Activated T-helper 1 cell treated with anti-CD3 and anti-CD28 coated beads, Interleukin-2, amount 50 U/mL, for 16 hours (primary cell): ENCODE measurements at places on chromosomes 5 and 9.

- no peak for DNase-seq
Observed at GRCh38 chr5:12655675-12656074, 751.4 kb upstream of the CTNND2 start.

- DNase-seq: no peak
Observed at GRCh38 chr9:96067004-96067403, 191.5 kb downstream of the ERCC6L2 start.

- no peak for DNase-seq
Observed at GRCh38 chr9:972501-973294, 3.8 kb upstream of the DMRT3 start.

- no peak for DNase-seq
Observed at GRCh38 chr9:112104901-112105300, 70.2 kb downstream of the SUSD1 start.

GRCh38 chr9:122806661-122807060 lies 6.7 kb downstream of the OR1K1 start:
- no peak for DNase-seq

DNA sequence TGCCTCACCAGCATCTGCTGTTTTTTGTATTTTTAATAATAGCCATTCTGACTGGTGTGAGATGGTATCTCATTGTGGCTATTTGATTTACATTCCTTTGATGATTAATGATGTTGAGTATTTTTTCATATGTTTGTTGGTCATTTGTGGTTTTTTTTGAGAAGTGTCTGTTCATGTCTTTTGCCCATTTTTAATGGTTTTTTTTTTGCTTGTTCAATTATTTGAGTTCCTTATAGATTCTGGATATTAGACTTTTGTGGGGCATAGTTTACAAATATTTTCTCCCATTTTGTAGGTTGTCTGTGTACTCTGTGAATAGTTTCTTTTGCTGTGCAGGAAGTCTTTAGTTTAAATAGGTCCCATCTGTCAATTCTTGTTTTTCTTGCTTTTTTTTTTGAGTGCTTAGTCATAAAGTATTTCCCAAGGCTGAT lies 148.1 kb downstream of the NPR3 start:
- no peak for DNase-seq

- DNase-seq: no peak
Observed at GRCh38 chr9:133659516-133659915, 23.4 kb downstream of the DBH start.

GRCh38 chr9:77163884-77164283 lies 13.4 kb upstream of the VPS13A start:
- DNase-seq: no peak

DNA sequence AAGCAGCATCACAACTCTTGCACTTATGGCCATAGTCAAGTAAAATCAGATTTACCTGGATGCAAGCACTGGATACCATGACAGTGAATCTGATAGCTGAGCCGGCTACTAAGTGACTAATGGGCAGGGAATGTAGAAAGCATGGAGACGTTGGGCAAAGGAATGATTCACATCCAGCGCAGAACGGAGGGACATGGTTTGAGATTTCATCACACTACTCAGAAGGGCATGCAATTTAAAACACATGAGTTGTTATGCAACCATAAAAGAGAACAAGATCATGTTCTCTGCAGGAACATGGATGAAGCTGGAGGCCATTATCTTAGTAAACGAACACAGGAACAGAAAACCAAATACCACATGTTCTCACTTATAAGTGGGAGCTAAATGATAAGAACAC lies 169.1 kb upstream of the PIK3R1 start:
- no peak for DNase-seq

- no peak for DNase-seq
Observed at GRCh38 chr5:14249258-14250082, 106.3 kb downstream of the TRIO start.

- no peak for DNase-seq
Observed at GRCh38 chr9:82553654-82554366, 509.1 kb downstream of the RASEF start.

DNA sequence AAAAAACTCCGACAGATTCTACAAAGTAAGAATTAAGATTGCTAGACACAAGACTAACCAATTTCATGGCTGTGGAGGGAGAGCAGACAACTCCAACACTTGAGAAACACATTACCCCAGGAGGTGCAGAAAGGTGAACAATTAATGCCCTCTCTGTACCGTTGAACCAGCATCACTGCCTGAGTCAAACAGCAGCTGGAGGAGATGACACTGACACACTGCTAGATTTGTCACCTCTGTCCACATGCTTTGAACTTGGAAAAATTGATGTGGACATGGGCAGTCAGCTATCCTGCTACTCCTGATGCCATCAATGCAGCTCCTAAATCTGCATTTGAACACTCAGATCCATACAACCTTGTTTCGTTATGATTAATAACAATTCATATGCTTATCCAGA lies 51.7 kb downstream of the GPBP1 start:
- DNase-seq: no peak

DNA sequence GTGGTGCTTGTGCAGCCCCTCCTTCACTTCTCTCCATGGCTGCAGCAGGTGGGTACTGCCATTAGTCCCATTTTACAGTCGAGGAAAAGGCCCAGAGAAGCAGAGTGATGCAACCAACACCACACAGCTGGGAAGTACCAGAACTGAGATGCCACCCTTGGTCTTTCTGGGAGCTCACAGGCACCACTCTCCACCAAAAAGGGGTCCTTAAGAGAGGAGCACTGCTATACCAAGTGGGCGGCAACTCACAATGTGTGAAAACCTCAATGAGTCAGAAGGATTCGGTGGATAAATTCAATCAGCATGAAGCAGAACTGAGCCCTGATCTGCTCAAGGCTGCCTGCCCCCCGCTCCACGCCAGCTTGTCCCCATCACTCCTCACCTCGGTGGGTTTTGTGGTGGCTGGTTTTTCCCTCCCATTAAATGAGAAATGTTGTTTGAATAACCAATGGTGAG lies 213.7 kb downstream of the FSTL4 start:
- DNase-seq: no peak

DNA sequence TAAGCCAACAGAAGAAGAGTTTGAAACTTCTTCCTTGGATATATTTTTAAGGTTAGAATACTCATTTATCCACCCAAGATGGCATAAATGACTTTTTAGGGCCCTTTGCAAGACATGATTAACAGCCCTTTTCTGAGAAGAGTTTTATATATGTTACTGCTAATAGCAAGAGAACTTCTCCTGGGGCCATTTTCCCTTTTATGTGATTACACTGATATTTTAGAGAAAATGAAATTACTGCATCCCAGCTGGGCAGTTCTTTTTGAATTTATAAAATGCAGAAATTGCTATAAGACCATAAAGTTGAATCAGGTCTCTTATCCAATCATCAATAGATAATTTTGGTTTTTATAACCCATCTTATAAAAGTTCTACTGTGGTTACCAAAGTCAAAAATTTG lies 161.3 kb upstream of the RFX3 start:
- DNase-seq: no peak

GRCh38 chr5:153569036-153569435 lies 78.6 kb downstream of the GRIA1 start:
- no peak for DNase-seq

GRCh38 chr5:14757850-14758249 lies 93.3 kb downstream of the OTULIN start:
- no peak for DNase-seq

DNA sequence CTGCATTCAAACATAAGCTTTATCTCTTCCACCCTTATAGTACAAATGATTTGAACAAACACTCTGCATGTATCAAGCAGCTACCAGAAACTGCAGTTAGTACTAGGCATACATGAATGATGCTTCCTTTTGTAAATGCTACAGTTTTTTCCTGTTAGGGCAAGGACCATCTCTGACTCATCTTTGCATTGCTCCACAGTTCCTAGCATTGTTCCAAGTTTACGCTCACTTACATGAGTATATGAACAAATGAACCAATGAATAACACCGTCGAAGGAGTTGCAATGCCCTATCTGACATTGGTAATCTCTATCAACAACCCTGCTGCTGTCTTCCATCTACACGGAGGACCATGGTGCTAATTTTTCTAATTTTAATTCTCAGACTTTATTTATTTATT lies 2.1 kb upstream of the ALDH7A1 start:
- DNase-seq: no peak

- DNase-seq: no peak
Observed at GRCh38 chr5:137394380-137394779, 104.7 kb downstream of the SPOCK1 start.

DNA sequence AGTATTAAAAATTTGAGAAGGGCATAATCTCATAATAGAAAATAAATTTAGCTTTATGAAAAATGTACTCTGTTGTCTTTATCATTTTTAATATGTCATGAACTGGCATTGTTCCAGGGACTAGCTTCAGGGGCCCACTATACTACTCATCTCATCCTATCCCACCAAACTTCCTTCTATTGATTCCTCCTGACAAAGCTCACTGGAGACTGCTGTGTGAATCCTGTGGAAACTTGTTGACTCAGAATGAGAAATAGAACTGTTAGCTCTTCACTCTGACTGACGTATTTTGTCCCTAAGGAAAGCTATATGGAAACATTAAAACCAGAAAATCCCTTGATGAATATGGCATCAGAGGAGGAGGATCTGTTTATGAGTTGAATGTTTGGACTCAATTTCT lies 29.8 kb upstream of the BNIP1 start:
- DNase-seq: no peak

DNA sequence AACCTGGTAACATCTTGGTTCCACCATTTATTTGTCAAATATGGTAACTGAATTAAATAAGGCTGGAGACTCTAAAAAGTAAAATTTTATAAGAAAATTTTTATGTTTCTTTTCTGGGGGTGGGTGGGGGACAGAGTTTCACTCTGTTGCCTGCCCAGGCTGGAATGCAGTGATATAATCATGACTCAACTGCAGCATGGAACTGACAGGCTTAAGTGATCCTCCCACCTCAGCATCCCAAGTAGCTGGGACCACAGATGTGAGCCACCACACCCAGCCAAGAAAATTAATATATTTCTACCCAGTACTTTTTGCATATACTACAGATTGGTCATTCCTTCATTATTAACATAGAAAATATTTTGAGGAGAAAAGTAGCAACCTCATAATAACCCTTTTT lies 216.9 kb downstream of the DEPDC1B start:
- no peak for DNase-seq

DNA sequence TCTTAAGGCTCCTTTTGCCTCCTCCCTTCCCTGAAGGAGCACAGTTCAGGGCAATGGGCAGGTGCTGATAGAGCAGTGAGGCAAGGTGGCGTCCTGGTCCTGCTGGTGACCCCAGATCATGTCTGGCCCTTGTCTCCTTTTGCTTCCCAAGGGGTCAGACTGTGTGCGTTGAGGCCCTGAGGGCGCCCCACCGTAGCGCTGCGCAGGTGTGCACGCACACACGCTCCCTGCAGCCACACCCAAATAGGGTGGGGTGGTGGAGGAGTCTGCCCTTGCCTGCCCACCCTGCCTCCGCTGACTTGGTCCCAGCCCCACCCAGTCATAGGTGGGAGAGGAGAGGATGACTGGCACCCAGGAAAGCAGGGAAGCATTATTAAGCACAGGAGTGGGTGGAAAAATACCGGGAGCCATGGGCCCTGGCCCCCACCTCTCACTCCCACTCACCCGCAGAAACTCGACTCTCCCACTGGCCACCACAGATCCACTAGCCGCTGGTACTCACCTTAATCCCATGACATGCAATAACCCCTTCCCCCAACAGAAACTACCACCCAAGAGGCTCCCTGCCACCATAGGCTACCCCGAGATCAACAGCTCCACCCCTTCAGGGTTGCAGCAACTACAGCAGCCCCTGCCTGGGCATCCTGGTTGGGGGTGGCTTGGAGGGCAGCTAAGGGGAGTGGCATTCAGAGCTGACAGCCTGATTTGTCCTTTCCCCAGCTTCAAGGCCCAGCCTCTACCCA lies 16.7 kb downstream of the PDLIM4 start:
- DNase-seq: no peak

DNA sequence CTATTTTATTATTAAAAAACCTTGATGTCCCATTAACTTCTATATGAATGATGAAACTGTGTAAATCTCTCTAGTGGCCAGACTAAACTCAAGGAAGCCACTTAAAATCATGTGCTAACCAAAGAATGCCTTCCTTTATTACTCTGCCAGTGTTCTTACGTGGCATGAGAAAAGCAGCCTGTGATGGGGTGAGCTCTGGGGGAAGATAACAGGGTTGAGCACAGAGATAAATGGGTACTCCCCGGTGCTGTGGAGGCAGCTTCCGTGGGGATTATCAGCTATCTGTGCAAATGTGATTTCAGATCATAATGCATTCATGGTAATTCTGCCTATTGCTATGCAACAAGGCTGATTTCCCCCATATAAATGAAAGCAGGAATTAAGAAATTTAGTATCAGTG lies 181.3 kb downstream of the CAVIN4 start:
- DNase-seq: no peak

DNA sequence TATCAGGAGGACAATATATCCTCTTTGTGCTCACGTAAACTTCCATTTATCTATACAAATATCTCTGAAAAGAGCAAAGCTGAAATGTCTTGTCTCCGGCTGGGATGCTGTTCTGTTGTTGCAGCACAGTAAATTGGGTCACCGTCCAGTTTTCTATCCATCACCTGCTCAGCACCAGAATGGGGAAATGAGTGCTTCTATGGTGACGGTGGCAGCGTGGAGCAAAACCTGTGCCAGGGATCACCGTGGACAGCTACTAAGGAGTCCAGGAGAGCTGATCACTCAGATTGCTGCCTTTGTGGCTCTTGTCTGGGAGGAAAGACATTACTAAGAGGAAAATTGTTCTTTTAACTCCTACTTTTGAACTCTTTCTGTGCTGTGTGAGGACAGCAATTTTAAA lies 531.6 kb downstream of the PSAT1 start:
- DNase-seq: no peak

- no peak for DNase-seq
Observed at GRCh38 chr9:87867391-87867790, 15.3 kb upstream of the SPATA31E1 start.

DNA sequence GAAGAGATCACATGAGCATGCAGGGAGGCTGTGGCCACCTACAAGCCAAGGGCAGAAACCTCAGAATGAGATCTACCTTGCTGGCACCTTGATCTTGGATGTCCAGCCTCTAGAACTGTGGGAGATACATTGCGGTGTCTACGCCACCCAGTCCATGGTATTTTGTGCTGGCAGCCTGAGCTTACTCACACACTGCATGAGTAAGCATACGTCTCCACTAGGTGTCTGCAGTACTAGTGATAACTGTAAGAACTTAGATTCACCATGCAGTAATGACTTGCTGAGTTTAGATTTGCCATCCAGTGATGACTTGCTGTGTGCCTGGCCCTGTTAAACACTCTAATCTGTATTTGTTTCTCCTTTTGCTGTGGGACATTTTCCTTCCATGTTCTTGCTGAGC lies 417.7 kb downstream of the GADD45G start:
- no peak for DNase-seq

DNA sequence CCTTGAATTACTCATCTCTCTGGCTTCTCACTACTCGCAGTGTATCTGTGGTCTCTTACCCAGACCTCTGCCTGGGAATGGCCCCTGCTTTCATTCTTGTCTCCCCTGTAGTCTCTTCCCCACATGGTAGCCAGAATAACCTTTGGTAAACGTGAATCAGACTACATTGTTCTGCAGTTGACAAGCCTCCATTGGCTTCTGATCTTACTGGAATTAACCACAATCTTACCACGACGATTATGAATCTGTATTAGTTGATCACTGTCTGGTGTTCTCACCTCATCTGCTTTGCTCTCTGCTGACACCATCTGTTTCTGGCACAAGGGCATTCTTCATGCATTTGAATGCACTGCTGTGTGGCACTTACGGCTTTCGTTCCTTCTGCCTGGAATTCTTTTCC lies 781.2 kb downstream of the MTRR start:
- no peak for DNase-seq
